ENCODE measurements at places on chromosomes 11 and 22.

- no peak for DNase-seq
These were observed 273.5 kb upstream of the PLET1 start for GRCh38 chr11:112534208-112534607.

DNA sequence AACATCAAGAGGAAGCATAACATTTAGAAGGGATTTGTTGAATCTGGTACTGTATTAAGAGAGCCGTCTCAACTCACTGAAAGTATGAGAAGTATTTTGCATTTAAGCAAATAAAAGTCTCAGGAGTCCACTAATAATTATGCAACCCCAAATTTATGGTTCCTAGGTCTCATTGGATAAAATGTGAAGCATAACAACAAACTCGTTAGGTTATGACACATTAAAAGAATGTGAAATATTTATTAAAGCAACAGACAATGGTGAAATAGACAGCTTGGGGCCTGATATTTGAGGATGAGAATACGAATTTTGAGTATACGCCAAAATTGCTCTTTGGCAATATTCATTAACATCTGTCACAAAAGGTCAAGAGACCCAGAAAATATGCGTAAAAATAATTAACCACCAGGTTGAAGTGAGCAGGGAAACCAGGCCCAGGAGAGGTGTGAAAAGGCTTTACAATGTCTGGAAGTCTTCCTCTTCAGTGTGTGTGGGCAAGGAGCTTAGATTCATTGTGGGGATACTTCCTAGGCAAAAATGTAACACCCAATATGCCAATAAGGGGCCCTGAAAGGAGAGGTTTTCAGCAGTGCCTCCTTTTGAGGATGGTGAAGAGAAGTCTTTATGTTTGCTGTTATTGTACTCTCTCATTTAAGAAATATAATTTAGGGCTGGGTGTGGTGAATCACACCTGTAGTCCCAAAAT, 89.2 kb downstream of the FDX1 start:
- no peak for DNase-seq

- no peak for DNase-seq
These were observed 254.1 kb downstream of the NTM start for GRCh38 chr11:131624531-131624930.

- no peak for DNase-seq
These were observed 44.2 kb upstream of the MYH9 start for GRCh38 chr22:36431977-36432376.

GRCh38 chr11:65782816-65783228, 2.0 kb upstream of the AP5B1 start:
- DNase-seq = no peak

- no peak for DNase-seq
These were observed 44.8 kb upstream of the ANO3 start for GRCh38 chr11:26287067-26287518.

DNA sequence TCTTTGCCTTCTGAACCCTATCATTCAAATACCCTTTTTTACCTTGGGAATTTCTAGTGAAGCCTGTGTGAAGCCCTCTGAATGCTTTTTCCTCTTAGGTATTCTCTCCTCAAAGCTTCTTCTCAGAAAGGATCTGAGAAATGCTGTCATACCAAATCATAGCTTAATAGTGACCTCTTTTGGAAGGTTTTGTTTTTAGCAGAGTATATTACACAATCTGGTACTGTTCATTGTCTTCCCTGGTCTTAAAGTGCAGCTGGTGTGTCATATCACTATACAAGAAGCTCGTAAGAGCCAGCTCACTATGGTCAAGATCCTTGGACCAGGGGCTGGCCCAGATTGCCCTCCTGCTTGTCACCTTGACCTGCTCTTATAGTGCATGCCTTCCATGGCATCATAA, 204.4 kb upstream of the ANO5 start:
- DNase-seq = no peak

GRCh38 chr11:79263001-79263400, 177.8 kb downstream of the TENM4 start:
- no peak for DNase-seq

DNA sequence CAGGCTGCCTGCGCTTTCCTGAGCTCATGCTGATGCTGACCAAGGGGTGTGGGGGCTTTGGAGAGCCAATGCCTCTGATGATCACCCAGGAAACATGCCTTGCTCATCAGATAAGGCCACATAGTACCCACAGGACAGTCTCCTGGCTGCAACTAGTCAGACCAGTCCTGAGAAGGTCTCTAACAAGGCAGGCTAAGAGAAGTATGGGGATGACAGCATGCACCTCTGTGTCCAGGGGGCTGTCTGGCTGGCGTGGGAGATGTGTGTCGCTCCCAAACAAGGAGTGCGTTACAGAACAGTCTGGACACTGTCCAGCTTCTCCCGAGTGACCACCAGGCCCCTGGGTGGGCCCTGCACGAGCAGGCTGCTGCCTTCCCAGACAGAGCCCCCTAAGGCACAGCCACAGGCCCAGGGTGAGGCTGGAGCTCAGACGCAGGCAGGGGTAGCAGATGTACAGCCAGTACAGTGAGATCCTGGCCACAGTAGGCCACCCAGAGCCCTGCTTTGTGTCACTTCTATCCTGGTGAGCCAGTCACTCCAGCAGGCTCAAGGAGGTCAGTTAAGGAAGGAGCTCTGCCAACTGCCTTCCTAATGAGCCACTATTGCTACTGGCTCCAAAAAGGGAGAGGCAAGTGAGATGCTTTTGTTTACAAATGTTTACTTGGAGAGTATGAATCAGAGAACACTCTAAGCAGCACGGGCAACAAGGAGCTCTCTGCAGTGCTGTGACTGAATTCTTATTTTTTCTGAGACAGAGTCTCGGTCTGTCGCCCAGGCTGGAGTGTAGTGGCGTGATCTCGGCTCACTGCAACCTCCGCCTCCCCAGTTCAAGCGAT, 66.0 kb upstream of the CLTCL1 start:
- no peak for DNase-seq

DNA sequence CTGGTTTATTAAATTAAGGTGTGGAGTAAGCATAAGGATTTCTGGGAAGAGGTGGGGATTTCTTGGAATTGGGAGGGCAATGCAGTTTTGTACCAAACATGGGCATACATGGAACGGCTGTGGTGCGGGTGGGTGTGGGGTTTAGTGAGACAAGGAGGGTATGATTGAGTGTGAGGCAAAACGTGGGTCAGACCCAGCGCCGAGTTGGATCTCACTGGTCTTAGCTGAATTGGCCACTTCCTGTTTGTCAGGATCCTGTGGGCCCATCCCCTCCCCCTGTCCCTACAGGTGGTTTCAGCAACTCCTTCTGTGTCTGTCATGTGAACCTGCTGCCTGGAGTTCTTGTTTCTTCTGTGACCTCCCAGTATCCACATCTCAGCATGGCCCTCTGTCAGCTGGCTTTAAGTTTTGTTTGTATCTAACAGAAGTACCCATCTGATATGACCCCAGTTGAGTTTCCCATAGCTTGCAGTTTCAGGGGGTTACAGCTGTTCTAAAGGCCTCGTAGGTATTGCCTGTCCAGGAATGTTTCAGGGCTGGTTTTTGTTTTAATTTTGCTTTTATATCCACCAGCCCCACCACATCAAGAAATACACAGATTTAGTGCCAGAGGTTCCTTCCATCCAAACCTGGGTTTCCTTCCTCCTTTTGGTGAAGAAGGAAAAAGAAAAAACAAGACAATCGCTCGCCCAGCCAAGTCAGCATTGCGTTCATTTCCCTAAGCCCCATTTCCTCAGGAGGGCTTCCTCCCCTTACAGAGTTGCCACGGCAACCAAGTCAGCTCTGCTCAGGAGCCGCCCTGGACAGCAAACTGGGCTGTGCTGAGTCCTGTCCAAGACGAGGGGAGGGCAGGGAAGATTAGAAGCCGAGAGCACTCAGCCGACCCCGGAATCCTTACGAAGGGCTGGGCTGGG, 6.0 kb downstream of the APOL1 start:
- no peak for DNase-seq

DNA sequence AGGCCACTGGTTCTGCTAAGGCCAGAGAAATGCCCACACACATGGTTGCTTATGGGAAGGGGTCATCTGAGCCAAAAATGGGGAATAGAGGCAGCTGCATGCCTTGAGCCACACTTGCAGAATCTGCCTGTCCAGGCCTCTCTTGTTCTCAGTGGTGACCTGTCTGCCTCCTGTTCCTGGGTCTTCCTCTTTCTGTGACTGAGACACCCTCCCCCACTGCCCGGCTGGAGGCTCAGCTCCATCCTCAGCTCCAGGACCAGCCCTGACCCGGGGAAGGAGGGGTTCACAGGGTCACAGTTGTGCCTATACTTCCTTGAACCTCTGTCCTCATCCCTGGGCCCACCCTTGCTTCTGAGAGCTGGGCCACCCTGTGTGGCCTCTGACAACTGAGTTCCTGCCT, 52.3 kb downstream of the CSF2RB start:
- DNase-seq = peak; percentile 1

GRCh38 chr11:43546561-43547429, 133.7 kb upstream of the HSD17B12 start:
- DNase-seq = no peak

GRCh38 chr11:2760196-2760871, 60.5 kb upstream of the KCNQ1OT1 start:
- no peak for DNase-seq

DNA sequence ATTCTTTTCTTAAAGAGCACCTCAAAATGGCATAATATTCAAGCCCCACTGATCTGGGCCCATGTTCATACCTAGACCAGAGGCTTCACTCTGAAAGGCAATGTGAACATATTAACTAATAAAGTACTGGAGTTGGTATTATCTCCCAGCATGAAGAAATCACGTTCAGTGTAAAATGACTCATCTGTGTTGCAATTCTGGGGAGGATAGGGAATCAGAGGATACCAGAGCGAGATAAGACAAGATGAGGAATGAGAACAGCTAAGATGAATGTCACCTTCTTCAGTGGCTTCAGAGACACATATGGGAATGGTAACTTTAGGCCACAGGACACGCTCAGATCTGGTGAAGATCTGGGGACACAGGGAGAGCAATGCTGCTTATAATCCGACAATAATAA, 121.1 kb downstream of the NTM start:
- DNase-seq = no peak

- no peak for DNase-seq
These were observed 722 bp upstream of the GUCY1A2 start for GRCh38 chr11:107018902-107019493.

GRCh38 chr22:49779853-49780697, 47.6 kb downstream of the BRD1 start:
- no peak for DNase-seq

DNA sequence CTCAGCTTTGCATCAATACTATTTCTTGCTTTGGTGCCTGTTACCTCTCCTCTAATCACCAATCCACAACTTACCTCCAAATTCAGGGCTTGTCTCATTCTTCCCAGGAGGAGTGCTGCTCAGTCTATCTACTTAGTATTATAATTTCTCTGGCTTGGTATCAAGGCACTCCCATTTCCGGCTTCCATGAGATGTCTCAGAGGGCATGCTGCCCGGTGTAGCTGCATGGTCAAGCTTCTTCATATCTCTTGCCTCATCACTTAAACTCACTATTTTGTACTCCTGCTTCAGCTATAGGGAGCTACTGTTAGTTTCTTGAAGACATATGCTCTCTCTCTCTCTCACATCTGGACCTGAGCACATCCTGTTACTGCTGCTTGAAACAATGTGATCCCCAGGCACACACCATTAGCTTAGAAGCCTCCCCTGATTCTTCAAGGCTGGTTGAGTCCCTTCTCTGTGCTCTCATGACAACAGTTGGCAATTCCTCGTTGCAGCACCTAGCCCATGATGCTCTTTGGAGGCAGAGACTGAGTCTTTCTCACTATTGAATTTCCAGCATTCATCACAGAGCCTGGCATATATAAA, 182.8 kb upstream of the SYN3 start:
- DNase-seq = no peak

DNA sequence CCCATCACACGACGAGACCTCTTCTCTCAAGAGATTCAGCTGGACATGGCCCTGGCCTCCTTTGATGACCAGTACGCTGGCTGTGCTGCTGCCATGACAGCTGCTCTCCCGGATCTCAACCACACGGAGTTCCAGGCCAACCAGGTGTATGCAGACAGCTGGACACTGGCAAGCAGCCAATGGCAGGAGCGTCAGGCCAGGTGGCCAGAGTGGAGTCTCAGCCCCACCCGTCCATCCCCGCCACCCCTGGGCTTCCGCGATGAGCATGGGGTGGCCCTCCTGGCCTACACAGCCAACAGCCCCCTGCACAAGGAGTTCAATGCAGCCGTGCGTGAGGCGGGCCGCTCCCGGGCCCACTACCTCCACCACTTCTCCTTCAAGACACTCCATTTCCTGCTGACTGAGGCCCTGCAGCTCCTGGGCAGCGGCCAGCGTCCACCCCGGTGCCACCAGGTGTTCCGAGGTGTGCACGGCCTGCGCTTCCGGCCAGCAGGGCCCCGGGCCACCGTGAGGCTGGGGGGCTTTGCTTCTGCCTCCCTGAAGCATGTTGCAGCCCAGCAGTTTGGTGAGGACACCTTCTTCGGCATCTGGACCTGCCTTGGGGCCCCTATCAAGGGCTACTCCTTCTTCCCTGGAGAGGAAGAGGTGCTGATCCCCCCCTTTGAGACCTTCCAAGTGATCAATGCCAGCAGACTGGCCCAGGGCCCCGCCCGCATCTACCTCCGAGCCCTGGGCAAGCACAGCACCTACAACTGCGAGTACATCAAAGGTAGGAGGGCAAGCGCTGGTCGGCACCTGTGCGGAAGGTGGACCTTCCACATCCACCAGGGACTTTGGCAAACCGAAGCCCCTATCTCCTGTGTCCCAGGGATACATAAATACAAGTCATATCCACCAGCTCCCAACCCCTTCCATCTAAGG, 11.3 kb downstream of the CHRNA10 start:
- no peak for DNase-seq

- no peak for DNase-seq
These were observed 55.6 kb downstream of the OPCML start for GRCh38 chr11:133476570-133477250.

GRCh38 chr22:19865141-19865829, 10.6 kb upstream of the GNB1L start:
- DNase-seq = no peak

GRCh38 chr11:496834-497564, 10.0 kb downstream of the RNH1 start:
- DNase-seq = no peak

DNA sequence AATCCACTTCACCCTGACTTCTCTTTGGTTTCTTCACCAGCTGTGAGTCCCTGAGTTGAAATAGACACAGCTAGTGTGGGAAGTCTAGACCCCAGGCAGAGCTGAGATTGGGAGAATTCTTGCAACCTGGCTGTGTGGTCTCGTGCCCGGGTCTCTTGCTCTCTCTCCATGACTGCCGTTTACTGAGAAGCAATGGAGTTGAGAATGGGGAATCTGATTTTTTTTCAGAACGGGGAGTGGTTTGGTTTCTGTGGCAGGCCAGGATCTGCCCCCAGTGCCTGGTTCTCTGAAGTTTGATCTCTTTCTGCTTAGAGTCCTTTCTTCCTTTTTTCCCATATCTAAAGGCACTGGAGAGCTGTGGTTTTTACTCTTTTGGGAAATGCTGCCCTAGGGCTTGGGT, 1.5 kb downstream of the SIDT2 start:
- no peak for DNase-seq

DNA sequence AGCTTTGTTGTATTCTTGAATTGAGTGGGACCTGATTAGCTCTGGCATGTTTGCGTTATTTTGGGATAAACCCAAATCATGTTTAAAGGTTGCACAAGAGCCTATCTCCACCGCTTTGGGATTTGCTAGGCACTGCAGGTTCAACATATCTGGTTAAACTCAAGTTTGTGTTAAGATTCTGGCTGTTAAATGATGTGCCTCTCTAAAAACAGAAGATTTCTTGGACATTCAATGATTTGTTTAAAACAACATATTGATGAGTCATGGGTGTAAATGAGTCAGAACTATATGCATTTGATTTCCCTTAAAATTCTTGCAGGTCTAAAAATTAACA, 67.4 kb downstream of the AMOTL1 start:
- no peak for DNase-seq
